Right ventricle myocardium inferior (tissue), 1 donor: ENCODE measurements at places on chromosomes 11 and 22.

DNA sequence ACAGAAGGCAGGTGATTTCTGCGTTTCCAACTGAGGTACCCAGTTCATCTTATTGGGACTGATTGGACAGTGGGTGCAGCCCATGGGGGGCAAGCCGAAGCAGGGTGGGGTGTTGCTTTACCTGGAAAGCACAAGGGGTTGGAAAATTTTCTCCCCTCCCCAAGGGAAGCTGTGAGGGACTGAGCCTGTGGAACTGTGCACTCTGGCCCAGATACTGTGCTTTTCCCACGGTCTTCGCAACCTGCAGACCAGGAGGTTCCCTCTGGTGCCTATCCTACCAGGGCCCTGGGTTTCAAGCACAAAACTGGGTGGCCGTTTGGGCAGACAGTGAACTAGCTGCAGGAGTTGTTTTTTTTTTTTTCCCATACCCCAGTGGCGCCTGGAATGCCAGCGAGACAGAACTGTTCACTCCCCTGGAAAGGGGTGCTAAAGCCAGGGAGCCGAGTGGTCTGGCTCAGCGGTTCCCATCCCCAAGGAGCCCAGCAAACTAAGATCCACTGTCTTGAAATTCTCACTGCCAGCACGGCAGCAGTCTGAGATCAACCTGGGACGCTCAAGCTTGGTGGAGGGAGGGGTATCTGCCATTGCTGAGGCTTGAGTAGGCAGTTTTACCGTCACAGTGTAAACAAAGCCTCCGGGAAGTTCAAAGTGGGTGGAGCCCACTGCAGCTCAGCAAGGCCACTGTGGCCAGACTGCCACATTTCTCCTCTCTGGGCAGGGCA, 97.2 kb downstream of the JRKL start:
- DNase-seq, result no peak

DNA sequence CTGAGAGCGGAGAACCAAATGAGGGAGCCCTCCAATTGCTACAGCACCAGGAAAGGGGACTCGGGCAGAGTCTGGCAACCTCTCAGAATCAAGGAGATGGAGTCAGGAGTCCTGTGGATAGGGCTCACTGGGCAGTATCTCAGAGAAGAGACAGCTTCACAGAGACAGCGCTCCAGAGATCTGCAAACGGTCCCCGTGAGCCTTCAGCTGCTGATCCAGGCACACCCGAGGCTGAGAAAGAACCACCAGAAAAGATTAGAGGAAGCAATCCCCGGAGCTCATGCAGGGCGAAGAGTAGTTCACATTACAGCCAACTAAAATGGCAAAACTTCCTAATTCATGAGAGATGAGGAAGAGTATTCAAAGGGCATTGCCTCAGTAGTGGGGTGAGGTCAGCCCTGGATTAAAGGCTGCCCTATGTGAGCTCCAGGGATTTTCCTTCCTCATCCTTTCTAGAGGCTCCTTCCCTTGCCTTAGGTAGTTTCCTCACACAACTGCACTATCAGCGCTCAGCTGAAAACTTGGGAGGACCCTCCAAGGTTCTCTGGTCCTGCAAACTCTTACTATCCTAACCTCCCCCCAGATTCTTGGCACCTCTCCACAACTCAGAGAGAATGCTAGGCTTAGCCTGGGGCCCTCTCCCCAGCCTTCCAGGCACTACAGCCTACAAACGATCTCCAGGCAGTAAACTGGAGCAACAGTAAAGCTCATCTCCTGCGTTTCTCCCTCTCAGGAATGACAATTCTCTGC, 23.7 kb downstream of the SCN4B start:
- DNase-seq, result no peak

GRCh38 chr22:40265783-40266182, 80.5 kb upstream of the ADSL start:
- DNase-seq, result no peak

GRCh38 chr11:93444617-93445073, 98.5 kb downstream of the SMCO4 start:
- no peak for DNase-seq

DNA sequence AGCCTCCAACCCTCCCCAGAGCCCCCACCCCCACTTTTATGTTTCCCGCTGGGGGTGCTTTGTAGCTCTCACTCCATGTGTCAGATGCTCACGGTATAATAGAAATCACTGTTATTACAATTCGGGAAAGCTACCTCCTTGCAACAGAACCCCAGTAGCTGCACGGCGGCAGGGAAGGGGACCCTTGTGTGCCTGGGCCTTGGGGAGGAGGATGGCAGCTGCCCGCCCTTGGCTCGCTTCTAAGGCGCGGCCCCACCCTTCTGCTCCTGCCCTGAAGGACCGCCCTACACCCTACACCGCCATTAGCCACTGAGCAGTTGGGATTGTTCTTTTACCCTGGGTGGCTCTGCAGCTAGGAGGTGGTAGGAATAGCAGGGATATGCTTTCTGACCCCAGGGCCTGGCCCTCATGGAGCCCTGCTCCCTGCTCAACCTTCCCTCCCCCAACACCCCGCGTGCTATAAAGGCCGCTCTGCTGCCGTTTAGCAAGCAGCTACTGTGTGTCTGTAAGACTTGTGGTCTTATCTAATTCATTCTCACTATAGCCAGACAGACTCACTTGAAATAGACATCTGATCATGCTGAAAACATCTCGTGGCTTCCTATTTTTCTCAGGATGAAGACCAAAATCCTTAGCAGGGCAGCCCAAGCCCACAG, 219.7 kb downstream of the CEP164 start:
- DNase-seq, result no peak
